ENCODE measurements at places on chromosomes 7 and 10.

GRCh38 chr7:28228396-28228795 is 47.8 kb upstream of the JAZF1 start:
- DNase-seq, result no peak

GRCh38 chr7:151709141-151710038 is 167.5 kb downstream of the PRKAG2 start:
- DNase-seq, result no peak

GRCh38 chr7:34361663-34362250 is 296.3 kb upstream of the NPSR1 start:
- DNase-seq, result no peak

- no peak for DNase-seq
Observed at GRCh38 chr7:21238400-21239116, 189.3 kb upstream of the SP4 start.

GRCh38 chr10:3477683-3478082 is 305.1 kb upstream of the PITRM1 start:
- DNase-seq, result no peak

DNA sequence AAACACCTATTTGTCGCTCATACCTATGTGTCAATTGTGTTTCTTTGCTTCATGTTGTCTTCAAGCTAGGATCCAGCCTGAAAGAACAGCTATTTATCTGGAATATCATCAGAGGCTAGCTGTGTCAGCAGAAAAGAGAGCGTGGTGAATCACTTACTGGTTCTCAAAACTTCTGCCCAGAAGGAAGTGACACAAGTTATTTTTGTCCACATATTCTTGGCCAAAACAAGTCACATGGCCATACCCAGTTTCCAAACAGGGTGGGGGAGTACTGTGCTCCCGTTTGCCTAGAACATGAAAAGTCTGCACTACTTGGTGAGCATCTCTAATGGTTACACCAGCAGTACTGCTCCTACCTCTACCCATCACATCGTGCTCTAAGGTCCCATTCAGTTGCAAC is 160.9 kb upstream of the CSTF2T start:
- no peak for DNase-seq
